ENCODE measurements at places on chromosomes 11 and 22.

DNA sequence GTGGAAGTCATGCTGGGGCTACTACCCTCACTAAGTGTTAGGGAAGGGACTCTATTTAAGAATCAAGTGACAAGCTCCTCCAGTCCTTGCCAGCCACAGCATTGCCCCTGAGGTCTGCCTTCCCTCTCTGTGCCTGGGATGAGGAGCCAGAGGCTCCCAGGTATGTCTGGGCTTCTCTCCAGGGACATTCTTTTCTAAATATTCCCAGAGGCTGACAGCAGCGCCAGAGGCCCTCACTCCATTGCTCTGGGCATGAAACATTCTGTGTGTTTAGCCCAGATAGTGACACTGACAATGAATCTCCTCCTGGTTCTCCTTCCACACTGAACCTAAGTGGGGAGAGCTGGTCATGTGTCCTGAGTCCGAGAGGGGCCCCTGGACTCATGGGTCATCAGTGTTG is 2.2 kb downstream of the OR51E1 start:
- no peak for DNase-seq

DNA sequence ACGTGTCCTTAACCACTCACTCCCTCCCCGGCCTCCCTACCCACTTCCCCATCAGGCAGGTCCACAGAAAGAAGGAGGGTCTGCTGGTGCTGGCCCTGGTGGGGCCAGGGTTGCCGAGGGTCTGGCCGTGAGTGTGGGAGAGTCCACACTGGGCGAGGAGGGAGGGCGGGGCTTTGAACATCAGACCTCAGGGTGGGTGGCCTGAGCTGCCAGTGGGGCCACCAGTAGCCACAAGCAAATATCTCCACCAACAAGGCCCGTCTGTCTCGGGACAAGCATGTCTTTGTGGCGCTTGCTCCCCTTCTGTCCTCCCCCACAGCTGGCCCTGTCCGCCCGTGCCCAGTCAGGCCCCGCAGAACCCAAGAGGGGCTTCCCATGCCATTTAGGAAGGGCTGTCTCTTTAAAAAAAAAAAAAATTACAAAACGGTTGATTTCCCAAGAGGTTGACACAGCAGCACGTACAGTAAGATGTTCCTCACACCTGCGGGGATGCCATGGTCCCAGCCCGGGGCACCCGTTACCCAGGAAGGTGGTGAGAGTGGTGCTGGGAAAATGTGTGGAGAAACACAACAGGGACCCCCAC is 17.7 kb upstream of the TALDO1 start:
- no peak for DNase-seq

DNA sequence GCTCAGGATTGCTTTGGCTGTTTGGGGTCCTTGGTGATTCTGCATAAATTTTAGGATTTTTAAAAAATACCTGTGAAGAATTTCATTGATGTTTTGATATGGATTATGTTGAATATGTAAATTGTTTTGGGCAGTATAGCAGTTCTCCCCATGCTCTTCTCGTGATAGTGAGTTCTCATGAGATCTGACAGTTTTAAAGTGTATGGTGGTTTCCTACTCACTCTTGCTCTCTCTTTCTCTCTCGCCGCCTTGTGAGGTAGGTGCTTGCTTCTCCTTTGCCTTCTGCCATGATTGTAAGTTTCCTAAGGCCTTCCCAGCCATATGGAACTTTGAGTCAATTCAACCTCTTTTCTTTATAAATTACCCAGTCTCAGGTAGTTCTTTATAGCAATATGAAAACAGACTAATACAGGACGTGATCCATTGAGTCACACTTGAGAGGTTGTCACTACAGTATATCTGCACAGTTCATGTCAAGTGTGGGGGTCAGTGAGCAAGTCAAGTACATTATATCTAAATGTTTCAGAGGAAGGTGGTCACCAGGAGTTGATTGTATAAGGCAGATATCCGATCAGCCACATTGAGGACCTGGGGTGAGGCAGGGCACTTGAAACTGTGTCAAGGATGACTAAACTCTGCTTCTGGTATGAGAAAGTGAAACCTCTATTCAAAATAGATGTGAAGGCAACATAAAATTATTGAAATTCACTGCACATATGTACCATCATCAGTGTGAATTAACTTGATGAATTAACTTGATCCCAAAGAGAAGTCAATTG is 70.7 kb upstream of the CCDC179 start:
- DNase-seq, result no peak

DNA sequence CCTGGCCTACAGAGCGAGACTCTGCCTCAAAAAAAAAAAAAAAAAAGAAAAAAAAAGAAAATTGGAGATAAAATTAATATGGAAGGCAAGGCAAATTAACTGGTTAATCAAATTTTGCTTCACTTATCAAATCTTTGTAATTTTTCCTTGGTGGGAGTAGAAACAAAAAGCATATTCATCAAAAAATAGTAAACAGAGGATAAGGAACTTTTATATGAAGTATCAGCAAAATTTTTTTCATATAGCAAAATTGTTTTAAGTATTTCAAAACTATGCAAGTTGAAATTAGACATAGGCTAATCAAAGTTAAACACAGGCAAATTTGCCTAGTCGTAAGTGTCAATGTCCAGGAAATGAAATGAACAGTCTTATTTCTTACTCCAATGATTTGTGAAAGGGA is 33.0 kb downstream of the PICALM start:
- no peak for DNase-seq

DNA sequence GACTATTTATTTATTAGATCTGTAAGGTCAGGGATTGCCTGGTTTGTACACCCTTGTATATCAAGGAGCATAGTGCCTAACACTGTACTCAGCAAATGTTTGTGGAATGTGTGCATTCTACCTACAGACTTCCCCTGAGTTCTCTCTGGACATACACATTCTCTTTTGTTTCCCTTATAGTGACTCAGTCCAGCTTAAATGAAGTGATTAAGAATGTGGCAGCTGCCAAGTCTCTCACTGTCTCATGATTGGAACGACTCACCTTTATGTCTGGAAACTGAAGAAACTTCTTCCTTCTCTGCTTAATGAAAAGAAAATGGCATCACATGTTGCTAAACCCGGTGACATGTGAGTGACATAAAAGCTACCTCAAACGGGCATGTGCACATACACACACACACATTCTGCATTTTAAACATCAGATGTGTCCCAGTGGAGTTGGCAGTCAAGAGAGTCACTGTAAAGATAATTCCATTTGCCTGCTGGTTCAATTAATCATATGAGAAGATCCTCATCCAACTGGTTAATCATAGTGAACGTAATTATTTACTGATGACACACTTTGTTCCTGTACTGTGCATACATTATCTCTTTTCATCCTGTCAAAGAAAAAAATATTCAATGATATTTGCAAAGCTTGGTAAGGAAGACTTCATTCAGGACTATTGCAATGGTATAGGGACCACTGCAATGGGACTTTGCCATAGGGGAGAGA is 42.8 kb downstream of the GLYAT start:
- no peak for DNase-seq

GRCh38 chr11:72700146-72700545 is 25.9 kb upstream of the PDE2A start:
- DNase-seq, result no peak

- DNase-seq, result no peak
These were observed 48.7 kb upstream of the CADM1 start for GRCh38 chr11:115552773-115553438.

GRCh38 chr11:71190551-71190950 is 61.8 kb downstream of the SHANK2 start:
- no peak for DNase-seq

DNA sequence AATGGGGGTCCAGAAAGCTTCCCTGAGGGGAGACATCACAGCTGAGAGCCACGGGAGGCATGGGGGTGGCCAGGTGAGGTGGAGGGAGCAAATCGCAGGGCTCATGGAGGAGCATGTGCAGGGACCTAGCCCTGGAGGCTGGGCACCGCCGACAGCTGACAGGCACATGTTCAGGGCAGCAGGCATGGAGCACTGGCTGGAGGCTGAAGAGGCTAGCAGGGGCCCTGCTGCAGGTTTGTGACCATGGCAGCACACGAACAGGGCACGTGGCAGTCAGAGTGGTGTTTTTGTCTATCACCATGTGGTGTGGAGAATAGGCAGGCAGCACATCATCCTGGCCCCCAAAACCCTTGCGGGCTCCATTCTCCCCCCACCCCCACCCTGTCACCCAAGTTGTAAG is 10.1 kb upstream of the CDC42EP2 start:
- DNase-seq, result no peak

- no peak for DNase-seq
These were observed 31.4 kb downstream of the CHRDL2 start for GRCh38 chr11:74699615-74700396.

GRCh38 chr22:38970551-38970950 is 11.6 kb upstream of the APOBEC3B start:
- DNase-seq, result no peak

DNA sequence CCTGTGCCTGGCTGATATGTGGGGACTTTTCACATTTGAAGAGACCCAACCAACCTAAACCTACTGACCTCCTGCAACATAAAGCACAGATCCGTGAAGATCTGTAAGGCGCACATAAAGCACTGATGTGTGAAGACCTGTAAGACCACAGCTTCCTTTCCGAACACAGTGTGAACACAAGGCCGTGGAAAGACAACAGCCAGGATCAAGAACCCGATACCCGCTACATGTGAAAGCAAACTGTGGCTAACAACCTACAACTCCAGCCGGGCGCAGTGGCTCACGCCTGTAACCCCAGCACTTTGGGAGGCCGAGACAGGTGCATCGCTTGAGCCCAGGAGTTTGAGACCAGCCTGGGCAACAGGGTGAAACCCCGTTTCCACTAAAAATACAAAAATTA is 17.6 kb upstream of the PPFIA1 start:
- no peak for DNase-seq

Measured in NCI-H2227 treated with DMSO at 0.1 percent for 48 hours (cell line).